ENCODE measurements at places on chromosomes 7 and 10.

GRCh38 chr10:71138166-71138830 is 74.1 kb upstream of the UNC5B start:
- no peak for DNase-seq

DNA sequence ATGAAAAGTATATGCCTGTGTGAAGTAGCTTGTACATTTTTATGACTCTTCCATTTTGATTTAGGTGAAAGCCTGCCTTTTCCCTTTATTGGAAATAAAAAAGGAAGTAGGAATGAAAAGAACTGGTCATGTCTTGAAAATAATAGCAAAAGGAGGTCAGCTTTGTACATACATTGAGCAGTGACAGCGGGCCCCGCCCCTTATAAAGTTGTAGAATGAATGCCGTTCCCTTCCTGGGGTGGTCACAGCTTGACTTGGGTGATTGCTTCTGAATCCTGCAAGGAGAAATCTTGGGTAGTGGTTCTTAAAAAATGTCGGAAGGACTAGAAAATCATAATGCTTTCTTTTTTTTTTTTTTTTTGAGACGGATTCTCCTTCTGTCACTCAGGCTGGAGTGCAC is 31.7 kb downstream of the CAMK1D start:
- DNase-seq = no peak

DNA sequence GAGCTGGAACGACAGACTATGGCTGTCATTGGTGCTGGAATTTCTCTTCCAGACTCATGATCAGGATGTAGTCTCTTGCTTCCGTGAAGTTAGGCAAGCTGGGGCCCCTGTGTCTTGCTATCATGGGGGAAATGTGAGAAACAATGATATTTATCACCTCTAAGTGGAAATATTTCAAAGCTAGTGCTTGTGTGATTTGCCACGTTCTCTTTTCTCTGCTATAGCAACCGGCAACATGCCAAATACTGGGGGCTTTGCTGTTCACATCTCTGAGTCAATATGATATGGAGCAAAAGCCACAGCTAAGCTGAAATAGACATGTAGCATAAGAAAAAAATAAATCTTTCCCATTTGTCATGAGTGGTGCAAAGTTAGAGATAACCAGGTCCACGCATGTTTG is 668.2 kb upstream of the IGFBP3 start:
- peak; percentile 58 for DNase-seq

DNA sequence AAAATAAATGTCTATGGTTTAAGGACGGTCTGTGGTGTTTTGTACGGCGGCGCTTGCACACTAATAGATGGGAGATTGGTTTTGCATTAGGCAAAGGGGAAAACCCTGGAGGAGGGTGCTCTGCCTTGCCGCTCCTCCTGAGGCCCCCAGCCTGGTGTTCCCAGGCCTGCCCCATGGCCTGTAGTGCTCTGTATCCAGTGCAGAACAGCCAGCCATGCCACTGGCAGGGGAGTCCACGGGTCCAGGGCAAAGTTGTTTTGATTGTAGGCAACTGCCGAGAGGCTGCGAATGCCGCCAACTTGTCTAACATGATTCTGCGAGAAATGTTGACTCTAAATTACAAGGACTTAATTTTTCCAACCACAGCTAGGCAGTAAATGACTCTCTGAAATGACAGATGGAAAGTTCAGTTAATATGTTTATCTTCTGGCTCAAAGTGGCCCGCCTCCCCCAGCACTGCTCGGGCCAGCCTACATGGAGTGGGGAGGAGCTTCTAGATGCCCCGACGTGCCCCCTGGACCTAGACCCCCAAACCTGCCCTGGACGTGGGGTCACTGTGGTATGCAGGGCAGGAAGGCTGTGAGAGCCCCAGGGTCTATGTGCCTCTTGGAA is 104.6 kb upstream of the GDF10 start:
- no peak for DNase-seq

DNA sequence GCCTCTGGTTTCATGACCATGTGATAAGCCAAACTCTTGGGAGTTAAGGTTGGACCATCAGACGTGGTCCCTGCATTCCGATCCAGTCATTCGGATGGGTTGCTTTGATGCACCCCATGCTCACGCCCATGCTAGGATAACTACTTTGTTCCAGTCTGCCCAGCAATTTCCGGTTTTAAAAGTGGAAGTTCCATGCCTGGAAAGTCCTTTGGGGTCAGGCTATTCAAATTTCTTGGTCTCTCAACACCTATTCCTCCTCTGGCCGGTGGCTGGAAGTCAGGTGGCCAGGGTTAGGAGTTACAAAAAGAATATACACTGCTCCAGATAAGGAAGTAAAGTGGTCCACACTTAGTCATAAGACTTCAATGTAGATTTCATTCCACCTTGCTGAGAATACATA is 37.7 kb upstream of the HABP2 start:
- DNase-seq = no peak

DNA sequence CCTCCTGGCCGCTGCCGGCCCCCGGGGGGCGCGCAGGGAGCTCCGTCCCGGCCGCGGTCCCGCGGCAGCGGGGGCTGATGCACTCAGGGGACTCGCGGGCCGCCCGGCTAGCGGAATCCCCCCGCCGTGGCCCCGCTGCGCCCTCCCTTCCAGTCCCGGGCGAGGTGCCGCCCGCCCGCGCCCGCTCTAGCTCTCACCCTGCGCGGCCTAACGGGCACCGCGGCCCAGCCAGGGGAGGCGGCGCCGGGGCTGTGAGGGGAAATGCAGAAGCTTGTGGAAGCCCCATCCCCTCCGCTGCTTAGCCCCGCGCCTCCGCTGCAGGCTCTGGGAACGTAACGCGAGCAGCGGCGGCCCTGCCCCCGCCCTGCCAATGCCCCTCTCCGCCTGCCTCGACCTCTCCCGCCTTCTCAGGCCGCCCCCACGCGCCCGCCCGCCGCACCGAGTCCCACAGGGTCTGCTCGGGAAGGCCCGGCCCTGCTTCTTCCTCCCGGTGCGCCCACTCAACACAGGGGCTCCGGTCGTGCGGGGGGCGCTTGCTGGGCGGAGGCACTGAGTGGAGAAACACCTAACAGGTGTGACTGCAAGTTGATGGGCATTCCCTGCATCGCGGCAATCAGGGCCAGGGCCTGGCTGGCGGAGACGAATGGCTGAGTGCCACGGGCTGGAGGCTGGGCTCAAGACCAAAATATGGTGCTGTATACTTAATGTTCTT is 384 bp upstream of the TMEM229A start:
- DNase-seq = no peak

GRCh38 chr10:69239816-69240434 is 19.8 kb downstream of the HKDC1 start:
- no peak for DNase-seq

GRCh38 chr7:86949052-86949778 is 110.2 kb downstream of the ELAPOR2 start:
- DNase-seq = no peak

GRCh38 chr10:77711683-77712049 is 74.1 kb upstream of the KCNMA1 start:
- DNase-seq = no peak

GRCh38 chr10:115957786-115958442 is 315.1 kb downstream of the GFRA1 start:
- no peak for DNase-seq

GRCh38 chr7:116786791-116787443 is 75.5 kb upstream of the CAPZA2 start:
- peak; percentile 40 for DNase-seq

- no peak for DNase-seq
Measured at GRCh38 chr10:129486805-129487204, 19.8 kb downstream of the MGMT start.

DNA sequence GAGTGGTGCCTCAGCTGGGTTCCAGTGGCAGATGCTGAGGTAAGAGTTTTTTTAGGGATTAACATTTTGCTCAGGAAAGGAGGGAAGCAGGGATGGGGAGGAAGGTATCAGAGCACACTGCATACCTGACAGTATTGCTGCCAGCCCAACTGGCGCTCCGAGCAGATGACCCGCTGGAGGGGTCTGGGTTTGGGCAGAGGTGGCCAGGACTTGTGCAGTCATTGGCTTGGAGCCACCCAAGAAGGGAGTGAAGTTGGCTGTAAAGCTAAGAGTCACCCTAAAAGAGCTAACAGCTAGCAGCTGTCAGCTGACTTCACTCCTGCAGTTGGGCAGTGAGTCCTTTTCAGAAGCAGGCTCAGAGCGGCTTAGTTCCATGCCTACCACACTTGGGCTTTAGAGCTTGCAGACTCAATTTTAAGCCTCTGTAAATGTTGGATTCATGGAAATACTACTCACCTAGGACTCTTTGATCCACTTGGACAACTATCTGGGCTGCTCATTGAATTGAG is 5.8 kb upstream of the ARHGAP22 start:
- no peak for DNase-seq

- DNase-seq = no peak
Measured at GRCh38 chr7:49805371-49806007, 32.1 kb downstream of the VWC2 start.

DNA sequence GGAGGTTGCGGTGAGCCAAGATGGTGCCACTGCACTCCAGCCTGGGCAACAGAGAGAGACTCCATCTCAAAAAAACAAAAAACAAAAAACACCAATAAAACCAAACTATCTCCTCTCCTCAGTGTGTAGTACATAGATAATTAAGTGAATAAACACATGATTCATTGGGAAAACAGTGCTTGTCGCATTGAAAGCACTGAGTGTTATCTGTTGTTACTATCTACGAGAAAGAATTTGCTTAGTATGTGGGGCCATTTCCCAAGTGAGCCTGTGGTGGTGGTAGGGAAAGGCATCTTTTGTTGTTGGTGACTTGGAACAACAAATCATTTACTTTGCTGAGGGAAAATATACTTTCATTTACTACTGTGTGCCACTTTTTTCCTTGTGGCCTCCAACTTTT is 42.6 kb downstream of the RSBN1L start:
- DNase-seq = peak; percentile 88

GRCh38 chr7:72159911-72160310 is 252.2 kb downstream of the CALN1 start:
- no peak for DNase-seq

DNA sequence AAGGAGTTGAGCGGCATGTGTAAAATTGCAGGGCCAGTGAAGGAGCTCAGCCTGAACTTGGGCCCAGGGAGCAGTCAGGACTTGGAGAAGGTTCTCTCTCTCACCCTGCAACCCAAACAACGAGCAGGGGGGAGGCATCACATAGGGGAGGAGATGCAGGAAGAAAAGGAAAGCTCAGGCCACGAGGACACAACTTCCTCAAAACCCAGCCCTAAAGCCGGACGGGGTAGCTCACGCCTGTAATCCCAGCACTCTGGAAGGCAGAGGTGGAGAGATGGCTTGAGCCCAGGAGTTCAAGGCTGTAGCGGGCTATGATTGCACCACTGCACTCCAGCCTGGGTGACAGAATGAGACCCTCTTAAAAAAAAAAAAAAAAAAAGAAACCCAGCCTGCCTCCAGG is 629.1 kb downstream of the PARD3 start:
- DNase-seq = no peak

- no peak for DNase-seq
Measured at GRCh38 chr7:46368871-46369270, 447.8 kb upstream of the IGFBP3 start.

- no peak for DNase-seq
Measured at GRCh38 chr10:35416619-35417312, 80.5 kb downstream of the CCNY start.

GRCh38 chr10:1393481-1393880 is 337.3 kb downstream of the WDR37 start:
- DNase-seq = no peak

DNA sequence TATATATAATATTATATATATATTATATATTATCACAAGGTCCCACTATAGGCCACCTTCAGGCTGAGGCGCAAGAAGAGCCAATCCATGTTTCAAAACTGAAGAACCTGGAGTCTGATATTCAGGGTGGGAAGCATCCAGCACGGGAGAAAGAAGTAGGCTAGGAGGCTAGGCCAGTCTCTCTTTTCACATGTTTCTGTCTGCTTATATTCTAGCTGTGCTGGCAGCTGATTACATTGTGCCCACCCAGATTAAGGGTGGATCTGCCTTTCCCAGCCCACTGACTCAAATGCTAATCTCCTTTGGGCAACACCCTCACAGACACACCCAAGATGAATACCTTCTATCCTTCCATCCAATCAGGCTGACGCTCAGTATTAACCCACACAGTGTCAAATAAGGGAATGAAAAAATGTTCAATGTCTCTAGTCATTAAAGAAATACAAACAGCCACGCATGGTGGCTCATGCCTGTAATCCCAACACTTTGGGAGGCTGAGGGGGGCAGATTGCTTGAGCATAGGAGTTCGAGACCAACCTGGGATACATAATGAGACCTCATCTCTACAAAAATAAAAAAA is 135.4 kb upstream of the PCBD1 start:
- DNase-seq = no peak

DNA sequence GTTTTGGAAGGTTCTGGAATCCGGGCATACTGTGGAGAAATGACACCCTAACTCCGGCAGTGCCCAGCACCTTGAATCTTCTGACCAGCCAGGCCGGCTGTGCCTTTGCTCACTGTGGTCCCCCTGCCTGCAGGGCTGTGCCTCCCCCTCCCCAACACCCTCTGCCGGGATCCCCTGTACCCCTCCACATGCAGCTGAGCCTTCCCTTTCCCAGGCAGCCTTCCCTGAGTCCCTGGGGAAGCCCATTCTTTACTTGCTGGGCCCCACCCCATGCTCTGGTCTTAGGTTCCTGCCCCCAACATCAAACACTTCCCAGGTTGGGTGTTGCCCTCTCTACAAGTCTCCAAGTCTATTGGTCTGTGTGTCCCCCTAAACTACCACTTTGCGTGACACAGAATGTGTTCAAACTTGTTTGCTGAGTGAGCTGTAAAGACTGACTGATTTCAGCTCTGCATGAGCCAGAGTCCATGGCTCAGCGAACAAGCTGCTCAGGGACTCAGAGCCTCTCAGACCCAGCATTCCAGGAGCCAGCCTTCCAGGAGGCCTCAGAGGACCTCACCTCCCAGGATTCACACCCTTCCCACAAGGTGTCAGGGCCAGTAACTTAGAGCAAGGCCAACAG is 31.6 kb downstream of the CALML5 start:
- DNase-seq = no peak

DNA sequence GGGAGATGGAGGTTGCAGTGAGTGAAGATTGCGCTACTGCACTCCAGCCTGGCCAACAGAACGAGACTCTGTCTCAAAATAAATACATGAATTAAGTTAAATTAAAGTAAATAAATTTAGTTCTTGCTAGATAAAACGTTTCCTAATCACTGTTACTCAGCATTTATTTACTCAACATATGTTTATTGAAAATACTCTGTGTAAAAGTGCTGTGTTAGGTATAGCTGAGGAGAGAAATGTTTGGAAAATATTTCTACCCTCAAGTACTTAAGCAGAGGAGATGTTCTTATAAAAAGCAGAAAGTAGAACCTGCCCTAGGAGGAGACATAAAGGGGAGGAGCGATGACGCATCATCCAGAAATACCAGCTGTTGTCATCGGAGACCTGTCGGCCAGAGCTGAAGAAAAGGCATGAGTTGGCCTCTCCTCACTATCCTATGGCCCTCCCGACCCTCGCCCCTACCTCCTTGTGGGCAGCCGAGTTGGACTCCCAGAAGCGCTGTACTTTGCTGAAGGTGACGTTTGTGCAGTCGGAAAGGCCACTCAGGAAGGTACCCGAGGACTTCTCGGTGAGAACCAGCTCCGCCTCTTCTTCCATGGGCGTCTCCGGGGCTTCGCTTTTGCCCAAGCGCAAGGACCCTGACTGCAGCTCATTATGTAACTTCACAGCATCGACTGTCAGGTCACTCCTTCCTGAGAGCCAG is 1.1 kb downstream of the RRP12 start:
- peak; percentile 82 for DNase-seq

- DNase-seq = peak; percentile 96
Measured at GRCh38 chr10:68074775-68075549, at the start of gene HERC4. Gene HERC4, minus strand, starts transcription at chr10:68075283. Its CDS starts 2,175 bp downstream, at chr10:68073108.

- DNase-seq = peak; percentile 28
Measured at GRCh38 chr10:68869623-68870022, 31.5 kb upstream of the DDX50 start.

GRCh38 chr7:91112902-91113341 is 151.3 kb upstream of the FZD1 start:
- peak; percentile 58 for DNase-seq
